Purkinje cell (primary cell): ENCODE measurements at places on chromosomes 16 and 17. TPM values are rescaled to one million over a fixed set of nuclear protein-coding genes. Genes with fewer than 3 reads are reported as not detected.

ZNF205 gene
- not detected in 2 replicates for polyA plus RNA-seq

ATAD5 gene
- polyA plus RNA-seq: 1.0 and 1.2 TPM in 2 replicates

ZNF652 gene
- 15.8 and 30.9 TPM in 2 replicates for polyA plus RNA-seq

PABPN1L gene
- polyA plus RNA-seq: not detected in 2 replicates

BCKDK gene
- polyA plus RNA-seq: 8.4 and 10.6 TPM in 2 replicates
